ENCODE measurements at places on chromosomes 3 and 15.

DNA sequence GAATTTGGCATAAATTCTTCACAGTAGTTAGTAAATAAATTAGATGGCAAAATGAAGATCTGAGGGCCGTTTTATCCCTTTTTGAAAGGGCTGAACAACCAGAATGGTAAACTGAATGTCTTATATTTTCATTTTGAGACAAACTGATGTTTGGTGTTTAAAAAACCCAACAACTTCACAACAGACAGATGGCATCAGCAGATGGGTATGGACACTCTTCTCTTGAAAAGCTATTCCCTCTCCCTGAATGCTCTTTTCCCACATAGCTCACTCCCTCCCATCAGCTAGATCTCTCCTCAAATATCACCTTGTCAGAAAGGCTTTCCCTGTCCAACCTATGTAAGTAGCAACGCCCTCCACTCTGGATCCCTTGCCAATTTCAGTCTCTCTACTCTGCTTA is 33.3 kb downstream of the EMC4 start:
- DNase-seq, result no peak

DNA sequence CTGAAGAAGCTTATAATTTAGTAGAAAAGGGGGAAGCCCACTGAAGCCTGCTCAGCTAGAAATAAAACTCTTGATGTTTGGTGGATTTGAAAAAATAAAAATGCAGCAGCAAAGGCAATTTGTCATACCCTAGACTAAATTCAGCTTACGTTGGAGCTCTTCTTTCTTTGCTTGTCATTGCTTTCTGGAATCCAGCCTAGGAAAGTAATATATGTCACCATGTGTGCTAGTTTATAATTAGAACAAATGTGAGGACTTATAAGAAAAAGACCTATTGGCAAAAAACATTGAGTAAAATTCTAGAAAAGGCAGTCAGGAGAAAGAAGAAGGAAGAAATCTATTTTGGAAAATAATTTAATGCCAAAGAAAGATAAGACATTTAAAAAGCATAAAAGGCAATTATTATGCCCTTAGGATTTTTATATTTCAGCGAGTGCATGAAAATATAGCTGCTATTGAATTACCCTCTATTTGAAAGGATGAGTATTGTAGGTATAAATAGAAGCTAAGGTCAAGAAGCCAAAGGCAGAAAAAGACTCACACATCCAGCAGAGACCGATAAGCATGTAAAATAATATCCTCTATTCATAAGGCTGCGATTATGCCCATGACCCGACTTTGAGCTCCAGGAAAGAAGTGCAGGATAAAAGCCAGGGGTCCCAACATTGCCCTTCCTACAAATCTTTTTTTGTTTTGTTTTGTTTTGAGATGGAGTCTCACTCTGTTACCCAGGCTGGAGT is 10.6 kb upstream of the BTBD1 start:
- DNase-seq, result no peak

DNA sequence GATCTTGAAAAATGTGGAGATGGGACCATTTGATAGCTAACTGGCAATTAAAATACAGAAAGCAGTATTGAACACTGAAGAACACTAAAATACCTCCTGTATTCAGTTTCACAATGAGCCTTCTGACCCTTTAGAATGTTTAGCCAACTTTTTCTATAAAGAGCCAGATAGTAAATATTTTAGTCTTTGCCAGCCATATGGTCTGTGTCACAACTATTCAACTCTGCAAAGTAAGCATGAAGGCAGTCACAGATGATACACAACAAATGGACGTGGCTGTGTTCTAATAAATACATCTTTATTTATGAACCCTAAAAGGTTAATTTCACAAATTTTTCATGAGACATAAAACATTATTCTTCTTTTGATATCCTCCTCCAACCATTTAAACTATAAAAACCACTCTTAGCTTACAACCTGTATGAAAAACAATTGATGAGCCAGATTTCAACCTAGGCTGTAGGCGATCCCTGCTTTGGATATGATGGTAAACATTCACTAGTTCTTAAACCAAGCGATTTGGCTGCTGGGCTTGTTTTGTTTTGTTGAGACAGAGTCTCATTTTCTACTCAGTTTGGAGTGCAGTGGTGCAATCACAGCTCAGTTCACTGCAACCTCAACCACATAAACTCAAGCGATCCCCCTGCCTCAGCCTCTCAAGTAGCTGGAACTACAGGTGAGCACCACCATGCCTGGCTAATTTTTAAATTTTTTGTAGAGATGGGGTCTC is 13.6 kb upstream of the CSPG5 start:
- no peak for DNase-seq

GRCh38 chr3:12992629-12993516 is 80.4 kb downstream of the IQSEC1 start:
- DNase-seq, result peak; percentile 29

GRCh38 chr3:30368978-30369377 is 237.4 kb upstream of the TGFBR2 start:
- DNase-seq, result peak; percentile 44

GRCh38 chr3:8539419-8539818 is 37.8 kb downstream of the LMCD1 start:
- peak; percentile 85 for DNase-seq

DNA sequence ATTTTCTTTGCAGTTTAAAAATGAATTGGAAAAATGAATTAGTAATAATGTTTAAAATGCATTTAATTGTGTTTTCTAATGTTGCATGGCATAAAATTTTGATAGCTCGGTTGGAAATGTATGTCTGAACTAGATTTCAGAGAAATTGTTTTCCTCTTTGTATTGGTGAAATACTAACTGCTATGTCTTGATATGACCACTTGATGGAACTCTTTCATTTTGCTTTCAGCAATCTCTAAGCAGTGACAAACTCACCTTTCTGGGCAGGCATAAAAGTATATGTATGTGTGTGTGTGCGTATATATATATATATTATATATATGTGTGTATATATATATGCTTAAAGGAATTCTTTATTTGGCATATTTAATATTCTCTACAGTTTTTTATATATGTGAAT is 239.3 kb upstream of the ZNF717 start:
- DNase-seq, result peak; percentile 58

GRCh38 chr3:22615790-22616189 is 587.3 kb upstream of the UBE2E2 start:
- no peak for DNase-seq

DNA sequence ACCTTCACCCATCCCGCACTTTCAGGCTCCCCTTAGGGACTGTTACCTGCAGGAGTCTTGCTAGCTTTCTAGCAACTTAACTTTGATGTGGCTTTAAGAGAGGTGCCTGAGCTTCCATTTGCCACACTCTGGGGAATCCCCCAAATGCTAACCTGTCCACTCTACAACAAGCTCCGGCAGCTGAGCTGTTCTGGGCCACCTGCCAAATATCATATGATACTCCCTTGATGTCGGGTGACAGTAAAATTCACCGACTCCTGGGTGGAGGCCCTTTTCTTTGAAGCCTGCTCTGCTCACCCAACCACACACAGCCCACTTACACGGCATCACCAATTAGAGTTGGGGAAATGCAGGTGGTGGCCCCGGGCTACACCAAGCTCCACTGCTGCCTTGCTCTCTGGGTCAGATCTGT is 38.0 kb upstream of the XCR1 start:
- peak; percentile 42 for DNase-seq

GRCh38 chr15:70257573-70258248 is 160.0 kb upstream of the TLE3 start:
- DNase-seq, result no peak

DNA sequence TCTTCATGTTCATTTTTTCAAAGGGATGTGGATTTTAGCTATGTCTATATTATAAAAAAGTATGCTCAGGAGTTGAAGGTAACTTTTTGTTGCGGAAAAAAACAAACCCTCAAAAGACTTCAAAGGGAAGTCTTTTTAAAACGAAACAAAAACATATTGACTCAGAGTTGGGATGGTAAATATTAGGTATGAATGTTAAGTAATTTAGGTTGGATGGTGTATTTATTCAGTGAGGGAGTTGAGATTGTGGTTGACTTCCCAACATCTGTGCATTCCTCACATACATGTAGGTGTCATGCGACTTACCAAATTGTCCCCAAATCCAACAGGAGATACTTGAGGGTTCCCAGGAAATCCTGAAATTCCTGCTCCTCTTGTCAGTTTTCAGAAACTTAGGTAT is 32.7 kb upstream of the PLSCR5 start:
- DNase-seq, result no peak

GRCh38 chr3:137770835-137771399 is 6.8 kb downstream of the SOX14 start:
- DNase-seq, result no peak

DNA sequence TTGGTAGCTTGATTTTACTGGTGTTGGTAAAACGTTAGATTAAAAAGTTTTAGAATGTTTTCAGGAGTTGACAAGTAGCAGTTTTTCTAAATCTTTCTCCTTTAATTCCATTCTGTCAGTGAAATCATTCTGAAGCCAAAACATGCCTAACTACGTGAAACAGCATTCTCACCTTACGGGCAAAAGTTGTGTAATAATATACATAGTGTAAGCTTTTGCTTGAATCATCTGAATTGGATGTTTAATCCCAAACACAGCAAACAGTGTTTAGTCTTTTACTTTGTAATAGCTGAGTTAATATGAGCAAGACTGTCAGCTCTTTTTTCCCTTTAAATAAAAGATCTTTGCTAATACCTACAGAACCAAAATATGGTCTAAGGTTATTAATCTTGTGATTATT is 100.6 kb downstream of the CYP19A1 start:
- DNase-seq, result no peak

- peak; percentile 52 for DNase-seq
Observed at GRCh38 chr3:107432013-107432515, 54.8 kb downstream of the CCDC54 start.

DNA sequence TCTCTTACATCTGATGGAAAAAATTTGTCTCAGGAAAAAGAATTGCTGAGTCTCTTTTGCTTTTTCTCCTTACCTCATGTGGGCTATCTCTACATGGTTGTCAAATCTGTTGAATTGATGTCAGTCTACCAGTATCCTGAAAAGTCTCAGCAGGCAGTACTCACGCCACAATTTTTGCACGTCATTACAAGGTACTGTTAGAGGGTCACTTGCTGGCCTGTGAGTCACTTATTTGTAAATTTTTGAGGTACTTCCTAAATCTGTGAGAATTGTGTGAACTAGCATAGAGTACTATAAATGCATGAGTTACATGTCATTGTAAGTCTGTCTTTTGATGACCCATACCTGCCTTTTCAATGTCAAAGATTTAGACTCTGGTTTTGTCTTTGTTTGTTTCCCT is 15.9 kb downstream of the HPS3 start:
- no peak for DNase-seq

DNA sequence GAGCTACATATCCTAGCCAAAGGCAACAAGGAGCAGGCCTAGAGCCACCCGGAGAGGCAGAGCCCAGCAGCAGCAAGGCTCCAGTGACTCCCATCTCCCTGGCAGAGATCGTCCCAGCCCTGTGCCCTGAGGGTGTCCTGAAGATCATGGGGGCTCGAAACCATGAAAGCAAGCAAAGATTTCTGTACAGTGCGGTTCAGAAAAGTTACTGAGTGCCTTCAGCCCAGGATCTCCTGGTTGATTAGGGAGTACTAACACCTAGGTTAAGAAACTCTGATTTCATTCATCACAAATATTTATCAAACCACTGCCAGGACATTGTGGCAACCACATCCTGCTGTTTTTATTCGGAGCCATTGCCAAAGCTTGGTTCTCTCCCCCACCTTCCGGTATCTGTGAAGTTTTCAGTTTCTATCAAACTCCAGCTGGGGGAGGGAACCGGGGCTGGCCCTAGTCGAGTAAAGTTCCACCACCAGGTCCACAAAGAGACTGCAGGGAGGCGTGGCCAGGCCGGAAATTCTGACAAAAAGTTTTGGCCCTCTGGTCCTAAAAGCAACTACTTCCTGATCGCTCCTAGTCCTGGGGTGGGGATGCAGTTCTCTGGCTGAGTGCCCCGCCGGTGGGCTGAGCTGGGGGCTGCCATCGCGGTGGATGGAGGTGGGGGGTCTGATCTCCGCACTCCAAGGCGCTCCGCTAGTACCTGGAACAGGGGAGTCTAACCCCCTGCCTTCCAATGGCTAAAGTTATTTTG is 1.2 kb downstream of the RAB43 start:
- DNase-seq, result peak; percentile 94

GRCh38 chr3:24154013-24154695 is 209.1 kb downstream of the NR1D2 start:
- no peak for DNase-seq

DNA sequence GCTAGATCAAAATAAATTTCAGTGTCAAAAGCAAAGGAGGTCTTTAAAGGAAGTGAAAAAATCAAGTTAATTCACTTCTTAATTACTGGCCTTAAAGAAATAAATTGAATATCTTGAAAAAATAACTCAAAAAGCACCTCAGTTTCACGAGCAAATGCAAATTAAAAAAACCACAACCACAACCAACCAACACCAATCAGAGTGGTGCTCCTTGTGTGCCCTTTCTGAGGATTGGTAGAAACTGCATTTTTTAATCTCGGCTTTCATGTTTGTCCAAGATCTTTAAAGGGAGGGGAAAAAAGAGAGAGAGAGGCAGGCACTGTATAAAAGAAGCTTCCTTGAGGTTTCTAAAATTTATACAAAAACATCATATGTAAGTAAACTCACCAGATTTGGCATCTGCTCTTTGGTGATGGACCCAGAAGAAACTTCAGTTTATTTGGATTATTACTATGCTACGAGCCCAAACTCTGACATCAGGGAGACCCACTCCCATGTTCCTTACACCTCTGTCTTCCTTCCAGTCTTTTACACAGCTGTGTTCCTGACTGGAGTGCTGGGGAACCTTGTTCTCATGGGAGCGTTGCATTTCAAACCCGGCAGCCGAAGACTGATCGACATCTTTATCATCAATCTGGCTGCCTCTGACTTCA is at the start of gene GPR15:
Gene GPR15 (plus strand): TSS at position 357 of the 653 bp plus-strand sequence. CDS start 56 bp downstream, at position 413.
- DNase-seq, result no peak

DNA sequence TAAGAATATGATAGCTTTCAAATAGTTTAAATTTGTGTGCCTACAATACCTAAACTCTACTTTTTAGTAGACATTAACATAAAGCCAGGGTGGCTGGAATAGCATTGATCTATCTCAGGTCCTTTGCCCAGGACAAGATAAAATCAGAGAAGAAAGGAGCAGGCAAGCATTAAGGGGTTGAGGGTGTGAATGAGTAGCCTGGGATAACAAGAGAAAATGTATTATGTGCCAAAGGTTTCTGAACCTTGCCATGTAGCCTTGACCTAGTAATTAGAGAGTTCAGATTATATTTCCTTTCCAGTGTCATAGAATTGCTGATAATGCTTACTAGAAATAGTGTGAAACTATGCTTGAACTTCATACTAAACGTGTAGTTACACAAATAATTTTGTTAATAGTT is 22.9 kb downstream of the ATP11B start:
- DNase-seq, result no peak

GRCh38 chr3:177680472-177680821 is 483.2 kb upstream of the TBL1XR1 start:
- peak; percentile 63 for DNase-seq

DNA sequence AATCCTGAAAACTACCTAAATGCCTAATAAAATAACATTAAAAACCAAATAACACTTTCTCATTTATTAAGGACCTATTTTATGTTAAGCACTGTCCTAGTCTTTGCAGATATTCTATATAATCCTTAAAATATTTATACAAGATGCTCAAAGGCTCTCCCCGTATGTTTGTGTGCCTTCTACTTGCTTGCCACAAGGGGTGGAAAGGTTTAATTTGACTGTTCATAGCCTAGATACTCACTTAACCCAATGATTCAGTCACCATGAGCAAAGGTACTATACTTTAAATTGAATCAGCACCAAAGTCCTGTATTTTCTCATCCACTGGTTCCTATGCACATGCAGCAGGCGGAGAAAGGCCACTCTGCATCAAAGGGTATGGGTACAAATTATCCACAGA is 32.0 kb downstream of the LSAMP start:
- peak; percentile 2 for DNase-seq

Data from ELR (cell line).